Left hindlimb (tissue), 1 donor: ENCODE measurements at places on chromosomes 11 and 22.

GRCh38 chr11:12126344-12127019 lies 16.1 kb downstream of the MICAL2 start:
- no peak for DNase-seq

DNA sequence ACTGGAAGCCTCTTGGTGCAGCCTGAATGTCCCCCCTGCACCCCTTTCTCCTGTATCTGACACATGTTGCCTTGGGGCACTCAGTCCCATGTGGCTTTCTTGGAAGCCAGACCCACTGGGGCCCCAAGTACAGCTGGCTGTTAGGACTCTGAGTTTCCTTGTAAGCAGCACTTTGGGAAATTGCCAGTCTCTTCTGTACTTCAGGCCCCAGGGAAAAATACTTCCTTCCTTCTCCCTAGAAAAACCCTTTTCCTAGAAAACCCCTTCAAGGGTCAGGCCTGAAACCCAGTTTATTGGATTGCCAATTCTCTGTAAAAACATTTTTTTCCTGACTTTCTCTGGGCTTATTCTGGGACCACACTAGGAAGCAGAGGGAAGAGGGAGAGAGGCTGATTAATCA lies 360.3 kb downstream of the TENM4 start:
- DNase-seq, result no peak

DNA sequence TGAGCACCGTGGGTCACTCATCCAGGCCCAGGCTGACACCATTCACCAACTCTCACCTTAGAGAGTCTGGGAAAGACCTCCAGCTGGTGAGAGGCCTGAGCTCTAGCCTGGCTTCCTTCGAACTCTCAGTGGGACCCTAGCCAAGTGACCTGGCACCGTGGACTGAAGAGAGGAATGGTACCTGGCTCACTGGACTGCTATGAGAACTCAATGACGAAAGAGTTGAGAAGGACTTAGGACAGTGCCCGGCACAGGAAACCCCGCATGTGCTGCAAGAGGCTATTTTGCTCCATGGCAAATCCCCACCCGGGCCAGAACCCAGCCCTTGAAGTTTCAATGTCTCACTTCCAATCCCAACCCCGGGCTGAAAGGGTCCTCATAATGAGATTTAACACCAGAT lies 605 bp upstream of the RAPSN start:
- no peak for DNase-seq

DNA sequence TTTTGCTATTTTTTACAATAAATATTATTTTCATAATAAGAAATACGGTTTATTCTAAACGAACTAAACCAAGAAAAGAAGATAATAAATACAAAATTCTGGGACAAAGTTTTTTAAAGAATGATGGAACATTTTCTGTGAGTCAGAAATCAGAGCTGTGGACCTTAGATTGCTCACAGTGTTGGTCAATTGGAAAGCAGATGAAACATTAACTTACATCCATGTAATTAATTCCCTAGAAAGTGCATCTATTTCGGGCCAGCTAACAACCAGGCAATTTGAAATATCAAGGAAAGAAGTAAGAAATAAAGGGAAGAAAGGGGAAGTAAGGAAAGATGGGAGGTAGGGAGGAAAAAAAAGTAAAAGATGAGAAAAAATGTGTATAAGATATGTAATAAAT lies 1569.8 kb upstream of the TENM4 start:
- DNase-seq, result no peak

DNA sequence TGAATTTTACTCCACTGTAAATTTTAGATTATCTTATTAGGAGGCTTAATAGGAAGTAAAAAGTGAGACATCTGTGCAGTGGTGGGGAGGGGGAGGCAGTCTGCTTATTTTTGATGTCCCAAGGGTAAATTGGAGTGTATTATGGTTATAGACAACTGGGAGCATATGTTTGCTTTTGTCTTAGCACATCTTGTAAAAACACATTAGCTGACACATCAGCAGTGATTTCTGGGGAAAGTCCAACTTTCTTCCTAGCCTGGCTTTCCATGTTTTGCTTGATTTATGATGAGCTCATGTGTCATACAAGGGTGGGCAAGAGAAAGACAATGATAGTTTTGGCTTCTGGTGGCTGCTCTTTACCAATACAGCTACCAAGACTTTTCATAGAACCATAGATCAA lies 4.0 kb downstream of the ANO3 start:
- no peak for DNase-seq

GRCh38 chr11:68541991-68542390 lies 81.4 kb downstream of the PPP6R3 start:
- no peak for DNase-seq

DNA sequence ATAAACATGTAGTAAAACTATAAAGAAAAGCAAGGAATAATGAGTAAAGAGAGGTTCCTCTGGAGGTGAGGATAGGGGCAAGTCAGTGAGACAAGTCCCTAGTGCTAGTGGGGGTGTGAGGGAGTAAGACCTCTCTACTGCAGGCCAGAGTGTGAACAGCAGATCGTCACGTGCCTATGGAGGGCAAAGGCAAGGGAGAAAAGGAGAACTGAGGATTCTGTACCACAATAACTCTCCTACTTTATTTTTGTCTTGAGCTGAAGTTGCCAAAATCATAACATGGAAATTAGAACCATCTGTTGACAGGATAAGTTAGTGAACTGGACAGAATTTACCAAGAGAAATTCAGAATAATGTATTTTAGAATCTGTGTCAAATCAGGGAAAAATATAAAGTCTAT lies 77.6 kb downstream of the ENTHD1 start:
- no peak for DNase-seq

DNA sequence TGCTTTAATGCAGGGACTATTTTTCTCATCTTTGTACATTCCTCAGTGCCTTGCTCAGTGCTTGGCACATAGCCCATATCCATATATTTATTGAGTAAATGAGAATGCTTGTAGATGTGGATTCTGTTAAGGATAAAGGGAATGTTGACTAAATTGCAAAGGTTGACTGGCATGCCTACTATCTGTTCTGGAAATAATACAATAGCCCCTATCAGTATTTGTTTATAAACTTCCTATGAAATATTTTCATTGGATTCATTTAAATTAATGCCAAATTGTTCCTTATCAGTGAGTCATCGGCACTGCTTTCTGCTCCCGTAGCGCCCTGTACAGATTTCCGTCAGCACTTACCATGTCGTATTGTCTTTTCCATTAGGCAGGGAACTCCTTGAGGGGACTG lies 8.0 kb downstream of the RNF121 start:
- DNase-seq, result no peak

GRCh38 chr11:119615003-119615881 lies 113.8 kb downstream of the NECTIN1 start:
- no peak for DNase-seq

DNA sequence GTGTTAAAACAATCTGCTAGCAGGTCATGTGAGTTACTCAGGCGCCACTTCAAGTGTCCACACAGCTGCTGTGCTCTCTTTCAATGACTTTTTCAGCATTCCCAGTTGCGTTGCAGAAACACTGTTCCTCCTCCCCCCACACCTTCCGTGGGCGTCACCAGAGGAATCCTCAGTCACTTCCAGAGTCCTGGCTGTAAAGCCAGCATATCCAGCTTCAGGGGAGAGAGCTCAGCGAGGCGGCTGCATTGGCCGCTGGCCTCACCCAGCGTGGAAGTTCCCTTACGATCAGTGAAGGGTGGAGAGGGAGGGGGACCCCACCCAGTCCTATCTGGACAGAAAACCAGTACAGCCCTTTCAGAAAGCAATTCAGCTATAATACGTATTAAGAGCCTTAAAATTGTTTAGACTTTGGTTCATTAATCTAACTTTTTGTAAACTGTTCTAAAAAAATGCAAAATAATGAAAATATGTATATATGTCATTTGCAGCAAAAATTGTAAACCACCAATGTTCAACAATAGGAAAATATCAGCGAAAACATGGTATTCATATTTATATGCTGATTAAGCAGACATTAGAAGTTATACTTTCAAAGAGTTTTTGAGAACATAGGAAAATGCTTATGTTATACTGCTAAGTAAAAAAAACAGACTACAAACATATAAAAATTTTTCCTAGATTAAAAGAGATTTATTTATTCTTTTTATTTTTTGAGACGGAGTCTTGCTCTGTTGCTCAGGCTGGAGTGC lies 2.8 kb upstream of the ANO9 start:
- peak; percentile 59 for DNase-seq

GRCh38 chr22:43000441-43001175 lies 14.3 kb downstream of the PACSIN2 start:
- no peak for DNase-seq

- DNase-seq, result no peak
These were observed 48.4 kb downstream of the INSC start for GRCh38 chr11:15163136-15163535.

- no peak for DNase-seq
These were observed 59.5 kb downstream of the FAM168A start for GRCh38 chr11:73538381-73538872.

- no peak for DNase-seq
These were observed 7.3 kb downstream of the PDGFB start for GRCh38 chr22:39237318-39238100.

DNA sequence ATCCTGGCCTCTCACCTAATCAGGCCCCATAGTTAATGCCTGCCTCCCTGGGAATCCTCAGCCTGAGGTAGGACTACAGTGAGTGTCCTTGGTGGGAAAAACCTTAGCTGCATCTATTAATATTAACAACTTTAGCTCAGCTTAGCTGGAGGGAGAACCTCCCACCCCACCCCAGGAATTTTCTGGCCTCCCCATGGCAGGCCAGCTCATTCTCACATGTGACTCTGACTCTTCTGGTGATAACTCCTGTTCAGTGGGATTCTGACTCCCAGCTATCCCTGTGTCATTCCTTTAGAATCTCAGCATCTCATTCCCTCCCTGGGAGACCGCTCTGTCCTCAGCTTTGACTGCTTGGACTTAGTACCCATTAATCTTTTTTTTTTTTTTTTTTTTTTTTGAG lies 14.5 kb downstream of the ART5 start:
- no peak for DNase-seq

GRCh38 chr11:64697663-64698375 lies 25.2 kb downstream of the NRXN2 start:
- no peak for DNase-seq

- peak; percentile 56 for DNase-seq
These were observed 8.5 kb upstream of the CHRDL2 start for GRCh38 chr11:74739546-74740270.

DNA sequence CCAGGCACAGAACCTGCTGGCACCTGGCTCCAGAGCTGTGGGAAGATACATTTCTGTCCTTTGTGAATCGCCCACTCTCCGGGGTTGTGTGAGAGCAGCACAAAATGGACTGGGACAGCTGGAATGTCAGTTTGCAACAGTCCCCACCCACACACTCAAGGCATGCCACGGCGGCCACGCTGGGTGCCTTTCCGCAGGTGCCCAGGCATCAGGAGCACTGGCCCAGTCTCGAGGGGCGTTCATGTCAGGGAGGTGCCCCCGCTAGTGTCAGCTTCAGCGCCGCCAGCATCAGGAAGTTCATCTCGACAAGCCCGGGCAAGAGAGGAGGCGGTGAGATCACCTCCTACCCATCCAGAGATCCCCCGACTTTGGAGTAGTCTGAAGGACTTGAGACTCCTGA lies 2.1 kb downstream of the TP53AIP1 start:
- no peak for DNase-seq

DNA sequence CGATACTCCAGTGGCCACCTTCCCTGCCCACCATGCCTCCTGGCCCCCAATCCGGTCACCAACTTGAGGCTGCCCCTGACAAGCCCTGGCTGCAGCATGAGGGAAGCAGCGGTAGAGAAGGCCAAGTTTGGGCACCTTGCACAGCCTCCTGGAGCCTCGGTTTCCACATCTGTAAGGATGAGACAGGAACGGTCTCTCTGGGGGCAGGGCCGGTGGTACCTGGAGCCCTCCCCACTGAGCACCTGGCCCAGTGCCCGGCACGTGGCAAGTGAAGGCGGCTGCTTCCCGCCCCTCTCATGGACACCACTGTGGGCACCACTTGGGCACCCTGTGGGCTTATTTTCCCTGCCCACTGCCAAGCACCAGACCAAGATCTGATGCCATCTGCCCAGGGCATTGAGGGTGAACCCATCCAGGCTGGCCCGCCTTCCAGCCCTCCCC lies 77.8 kb downstream of the CDKN1C start:
- peak; percentile 43 for DNase-seq

DNA sequence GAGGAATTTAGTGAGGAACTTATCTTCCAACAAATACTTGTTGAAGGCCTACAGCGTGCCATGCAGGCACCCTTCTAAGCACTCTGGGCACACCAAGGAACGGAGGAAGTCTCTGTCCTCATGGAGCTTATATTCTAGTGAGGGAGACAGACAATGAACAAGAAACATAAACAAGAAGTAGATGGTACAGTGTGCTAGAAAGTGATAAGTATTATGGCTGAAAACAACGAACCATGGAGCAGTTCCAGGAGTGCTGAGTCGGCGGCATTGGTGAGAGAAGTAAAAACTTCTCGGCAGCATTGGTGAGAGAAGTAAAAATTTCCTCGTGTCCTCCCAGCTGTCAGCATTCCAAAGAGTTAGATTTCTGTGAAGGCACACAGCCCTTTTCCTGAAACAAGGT lies 53.2 kb downstream of the FAM76B start:
- no peak for DNase-seq

DNA sequence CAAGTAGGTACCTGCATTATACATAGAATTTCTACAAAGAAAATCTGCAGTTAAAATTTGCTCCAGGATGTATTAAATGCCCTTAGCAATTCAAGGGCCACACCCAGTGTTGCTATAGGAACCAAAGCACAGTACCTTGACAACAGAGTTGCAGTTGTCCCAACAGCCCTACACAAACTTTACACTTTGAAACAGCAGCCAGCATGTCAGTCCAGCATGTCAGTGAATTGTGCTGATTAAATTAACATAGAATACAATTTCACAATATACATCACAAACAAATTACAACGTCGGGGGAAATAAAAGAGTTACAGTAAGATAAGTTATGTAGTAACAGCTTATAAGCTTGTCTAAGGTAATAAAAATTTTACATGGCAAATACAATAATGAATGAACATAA lies 389.2 kb downstream of the SOX6 start:
- no peak for DNase-seq

DNA sequence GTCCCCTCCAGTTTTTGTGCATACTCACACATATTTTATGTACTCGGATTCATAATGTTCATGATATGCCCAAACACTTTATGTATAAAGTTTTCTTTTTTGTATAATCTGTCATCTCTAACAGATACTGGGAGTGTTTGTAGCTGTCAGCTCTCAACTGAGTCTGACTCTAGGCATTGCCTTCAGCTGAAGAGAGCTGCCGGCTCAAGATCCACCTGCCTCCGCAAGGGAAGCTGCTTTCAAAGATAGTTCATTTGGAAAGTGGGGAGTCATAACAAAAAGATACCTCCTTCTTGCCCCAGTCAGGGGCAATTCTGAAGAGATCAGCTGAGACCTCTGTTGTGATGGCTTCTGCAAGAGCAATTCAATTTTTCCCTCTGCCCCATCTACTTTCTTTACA lies 58.9 kb downstream of the GUCY1A2 start:
- DNase-seq, result no peak

- DNase-seq, result no peak
These were observed 61.3 kb upstream of the WNT11 start for GRCh38 chr11:76267556-76267955.

DNA sequence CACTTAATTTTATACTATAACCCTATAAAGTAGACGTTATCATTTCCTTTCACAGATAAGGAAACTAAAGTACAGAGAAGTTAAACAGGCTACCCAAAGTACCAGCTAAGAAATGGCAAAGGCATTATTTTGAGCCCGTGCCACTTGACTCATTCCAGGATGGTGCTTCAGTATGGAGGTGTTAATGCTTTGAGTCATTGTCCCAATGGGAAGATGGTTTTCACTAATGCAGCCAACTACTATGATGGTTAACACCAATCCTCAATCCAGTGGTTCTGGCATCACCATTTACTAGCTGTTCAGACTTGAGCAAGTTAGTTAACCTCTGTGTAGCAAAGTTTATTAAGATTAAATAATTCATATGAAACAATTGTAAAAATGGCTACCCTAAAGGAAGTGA lies 123.1 kb upstream of the SLC5A12 start:
- no peak for DNase-seq
